GM13977 (cell line): ENCODE measurements at places on chromosomes 2 and 18.

GRCh38 chr2:147808520-147808919, 36.3 kb upstream of the ACVR2A start:
- no peak for DNase-seq

DNA sequence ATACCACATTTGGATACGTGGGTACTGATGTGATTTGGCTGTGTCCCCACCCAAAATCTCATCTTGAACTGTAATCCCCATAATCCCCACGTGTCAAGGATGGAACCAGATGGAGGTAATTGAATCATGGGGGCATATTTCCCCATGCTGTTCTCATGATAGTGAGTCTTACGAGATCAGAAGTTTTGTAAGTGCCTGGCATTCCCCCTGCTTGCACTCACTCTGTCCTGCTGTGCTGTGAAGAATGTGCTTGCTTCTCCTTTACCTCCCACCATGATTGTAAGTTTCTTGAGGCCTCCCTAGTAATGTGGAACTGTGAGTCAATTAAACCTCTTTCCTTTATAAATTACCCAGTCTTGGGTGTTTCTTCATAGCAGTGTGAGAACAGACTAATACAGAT, 70.3 kb downstream of the CHST9 start:
- DNase-seq: no peak

DNA sequence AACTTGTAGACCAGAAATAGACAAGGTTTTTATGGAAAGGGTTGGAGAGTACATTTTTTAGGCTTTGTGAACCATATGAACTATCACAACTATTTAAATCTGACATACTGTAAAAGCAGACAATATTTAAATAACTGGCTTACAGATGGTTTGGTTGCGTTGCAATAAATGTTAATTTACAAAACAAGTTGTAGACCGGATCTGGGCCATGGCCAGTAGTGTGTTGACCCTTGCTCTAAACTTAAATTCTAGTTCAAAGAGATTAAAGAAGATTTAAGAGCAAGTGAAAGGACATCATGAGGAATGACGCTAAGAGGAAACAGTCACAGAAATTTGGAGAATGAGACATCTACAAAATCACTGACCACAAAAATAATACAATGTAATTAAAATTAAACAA, 652.7 kb downstream of the DCDC2C start:
- DNase-seq: no peak

- DNase-seq: no peak
Observed at GRCh38 chr18:11269257-11269656, 119.9 kb upstream of the PIEZO2 start.

DNA sequence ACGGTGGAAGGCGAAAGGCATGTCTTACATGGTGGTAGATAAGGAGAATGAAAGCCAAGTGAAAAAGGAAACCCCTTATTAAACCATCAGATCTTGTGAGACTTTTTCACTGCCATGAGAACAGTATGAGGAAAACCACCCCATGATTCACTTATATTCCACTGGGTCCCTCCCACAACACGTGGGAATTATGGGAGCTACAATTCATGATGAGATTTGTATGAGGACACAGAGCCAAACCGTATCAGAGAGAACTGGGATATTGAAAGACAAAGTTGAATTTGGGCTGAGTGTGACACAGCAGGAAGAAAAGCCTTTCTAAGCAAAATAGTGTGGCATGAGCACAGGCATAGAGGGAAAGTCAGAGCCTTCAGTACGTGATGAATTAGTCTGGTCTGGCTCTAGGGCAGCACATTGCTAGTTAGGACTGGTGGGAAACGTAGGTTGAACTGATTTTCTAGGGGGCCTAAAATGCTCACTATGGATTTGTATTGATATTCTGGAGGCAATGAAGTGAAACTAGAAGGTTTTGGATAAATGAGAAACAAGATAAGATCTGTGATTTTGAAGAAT, 84.8 kb upstream of the RND3 start:
- no peak for DNase-seq

GRCh38 chr2:40975151-40975550, 523.3 kb upstream of the SLC8A1 start:
- DNase-seq: no peak
